Sciatic nerve (tissue), 2 donors: ENCODE measurements at places on chromosomes 1 and 21.

GRCh38 chr1:107952989-107953388 is 12.0 kb downstream of the VAV3 start:
- DNase-seq = no peak

GRCh38 chr1:160630523-160631451 is 16.1 kb downstream of the SLAMF1 start:
- DNase-seq = no peak

DNA sequence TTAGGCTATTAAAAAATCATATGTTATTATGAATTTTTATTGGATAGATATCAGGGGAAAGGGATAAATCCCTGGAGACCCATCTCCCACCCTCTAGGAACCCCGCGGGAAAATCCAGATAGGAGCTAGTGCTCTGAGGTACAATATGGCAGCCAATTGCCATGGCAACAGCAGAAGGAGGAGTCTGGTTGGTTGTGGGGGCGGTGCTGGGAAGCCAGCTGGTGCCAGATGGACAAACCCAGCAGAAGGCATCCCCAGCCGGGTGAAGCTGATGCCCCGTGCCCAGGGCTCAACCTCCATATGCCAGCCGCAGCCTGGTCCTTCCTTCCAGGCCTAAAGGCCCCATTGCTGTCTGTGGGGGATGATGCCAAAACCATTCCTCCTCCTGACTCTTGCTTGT is 38.3 kb downstream of the RHBG start:
- DNase-seq = no peak

- DNase-seq = no peak
These were observed 1.1 kb upstream of the SHISAL2A start for GRCh38 chr1:52631759-52632331.
